ENCODE measurements at places on chromosomes 2 and 18.

DNA sequence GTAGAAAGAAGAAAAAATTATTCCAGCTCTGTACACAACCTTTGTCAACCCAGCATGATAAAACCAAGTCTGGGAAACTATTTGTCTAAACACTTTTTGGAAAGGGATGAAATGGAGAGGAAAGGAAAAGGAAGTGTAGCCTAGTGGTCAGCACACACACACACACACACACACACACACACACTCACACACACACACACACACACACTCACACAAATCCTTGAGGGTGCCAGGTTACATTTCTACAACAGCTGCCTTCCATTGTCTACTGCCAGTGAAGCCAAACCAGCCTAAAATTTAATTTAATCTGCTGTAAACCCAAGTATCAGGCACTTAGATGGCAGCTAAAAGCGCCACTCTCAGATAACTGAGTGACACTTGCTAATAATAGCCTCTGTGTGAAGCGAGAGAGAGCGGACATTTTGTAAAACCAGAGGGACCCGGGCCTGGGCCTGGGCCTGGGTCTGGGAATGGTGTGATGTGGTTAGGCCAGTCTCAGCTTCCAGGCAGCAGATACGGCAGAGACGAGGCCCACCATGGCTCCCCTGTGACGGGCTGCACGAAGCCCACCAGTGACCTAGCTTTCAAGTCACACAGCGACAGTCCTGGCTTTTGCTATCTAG, 32.4 kb downstream of the BCL11A start:
- no peak for DNase-seq

GRCh38 chr2:227335713-227336112, 10.7 kb downstream of the MFF start:
- no peak for DNase-seq

- no peak for DNase-seq
Measured at GRCh38 chr18:45662468-45662867, 47.2 kb downstream of the SLC14A2 start.

DNA sequence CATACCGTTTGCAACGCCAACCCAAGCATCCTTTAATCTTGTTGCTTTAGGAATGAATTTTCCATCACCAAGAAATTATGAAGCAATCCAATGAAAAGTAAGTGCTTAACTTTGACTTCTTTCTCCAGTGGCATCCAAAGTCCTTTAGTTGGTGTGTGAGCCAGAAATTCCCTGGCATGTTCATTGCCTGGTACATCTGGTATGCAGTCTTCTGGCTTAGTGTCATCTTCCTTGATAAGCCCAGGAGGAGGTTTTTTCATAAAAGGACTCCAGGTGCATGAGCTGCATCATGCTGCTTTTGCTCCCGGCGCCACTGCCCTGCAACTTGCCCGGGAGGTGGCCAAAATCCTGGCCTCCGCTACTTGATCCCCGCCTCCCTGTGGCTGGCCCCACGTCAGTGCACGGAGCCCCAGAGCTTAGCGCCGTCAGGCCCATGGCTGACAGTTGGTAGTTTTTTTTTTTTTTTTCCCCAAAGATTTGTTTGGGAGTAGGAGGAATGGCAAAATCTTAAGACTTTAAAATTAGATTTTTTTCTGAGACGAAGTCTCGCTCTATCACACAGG, 58.7 kb downstream of the PUM2 start:
- no peak for DNase-seq

DNA sequence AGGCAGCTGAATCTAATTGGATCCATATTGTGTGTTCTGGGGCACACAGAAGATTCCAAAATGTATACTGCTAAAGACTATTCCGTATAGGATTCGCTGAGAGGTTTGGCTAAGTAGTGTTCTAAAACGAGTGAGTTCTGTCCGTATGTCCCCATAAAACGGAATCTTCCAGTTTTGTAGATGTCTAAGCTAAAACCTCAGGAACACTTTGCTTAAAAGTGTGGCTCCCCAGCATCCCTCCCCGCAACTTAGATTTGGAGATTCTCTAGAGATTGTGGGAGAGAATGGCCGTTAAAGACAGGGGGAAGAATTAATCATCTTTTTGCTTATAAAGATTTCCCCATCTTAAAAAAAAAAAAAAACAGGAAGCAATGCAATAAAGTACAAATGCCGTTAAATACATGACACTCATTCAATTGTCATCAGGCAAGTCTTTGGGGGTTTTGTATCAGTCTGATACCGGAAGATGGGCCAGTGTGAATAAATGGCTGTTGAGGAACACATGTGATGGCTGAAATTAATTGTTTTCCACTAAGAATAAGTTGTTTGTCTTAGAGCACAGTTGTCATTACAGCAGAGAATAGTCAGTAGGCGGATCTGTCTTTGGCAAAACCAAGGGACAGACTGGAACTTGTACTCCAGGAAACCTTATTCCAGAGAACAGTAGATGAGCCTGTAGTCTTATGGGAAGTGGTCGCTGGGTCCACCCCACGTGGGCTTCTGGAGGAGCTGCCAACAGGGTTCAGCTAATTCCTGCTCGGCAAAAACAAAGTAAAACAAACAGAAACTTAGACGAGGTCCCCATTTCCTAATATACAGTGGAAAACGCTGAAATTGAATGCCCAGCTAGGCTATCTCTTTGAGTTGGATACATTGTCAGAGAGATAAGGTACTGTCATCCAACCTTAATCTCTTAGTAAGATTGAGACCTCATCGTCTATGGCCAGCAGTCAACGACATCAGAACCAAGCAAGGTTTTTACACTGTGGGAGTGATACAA, 1.7 kb downstream of the EMILIN2 start:
- no peak for DNase-seq

DNA sequence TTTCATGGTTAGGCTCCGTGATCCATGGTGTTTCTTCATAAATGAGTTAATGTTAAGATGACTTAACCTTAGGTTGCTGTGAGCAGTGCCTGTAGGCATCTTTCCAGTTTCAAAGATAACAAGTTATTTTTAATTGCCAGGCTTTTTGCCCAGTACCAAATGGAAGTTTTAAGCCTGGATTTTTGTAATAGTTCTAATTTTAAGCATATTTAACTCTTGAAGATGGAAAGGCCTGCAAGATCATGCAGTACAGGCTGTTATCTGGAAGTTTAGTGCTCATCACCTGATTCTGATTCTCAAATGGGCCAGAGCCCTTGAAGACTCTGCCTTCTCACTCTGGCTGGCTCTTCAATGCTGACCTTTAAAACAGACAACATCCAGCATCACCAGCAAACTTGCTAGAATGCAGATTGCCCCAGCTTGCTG, 141.3 kb downstream of the NCK2 start:
- no peak for DNase-seq

DNA sequence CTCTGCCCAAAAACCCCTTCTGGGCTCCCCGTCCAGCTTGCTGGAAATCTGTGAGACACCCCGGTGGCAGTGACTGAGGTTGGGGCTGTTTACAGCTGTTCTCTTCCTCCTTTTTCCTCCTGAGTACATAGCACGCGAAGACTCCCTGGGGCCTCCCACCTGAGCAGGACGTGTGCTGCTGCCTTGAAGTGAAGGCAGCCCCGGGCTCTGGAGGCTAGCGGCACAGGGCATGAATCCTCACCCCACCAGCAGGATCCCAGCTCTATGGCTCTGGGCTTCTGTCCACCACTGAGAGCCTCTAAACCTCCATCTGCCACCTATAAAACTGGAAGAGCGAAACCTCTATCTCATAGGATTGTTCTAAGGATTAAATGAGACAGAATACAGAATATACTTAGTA, 182.5 kb downstream of the TMEM163 start:
- no peak for DNase-seq

GRCh38 chr2:56314796-56315195, 131.0 kb downstream of the CCDC85A start:
- no peak for DNase-seq

DNA sequence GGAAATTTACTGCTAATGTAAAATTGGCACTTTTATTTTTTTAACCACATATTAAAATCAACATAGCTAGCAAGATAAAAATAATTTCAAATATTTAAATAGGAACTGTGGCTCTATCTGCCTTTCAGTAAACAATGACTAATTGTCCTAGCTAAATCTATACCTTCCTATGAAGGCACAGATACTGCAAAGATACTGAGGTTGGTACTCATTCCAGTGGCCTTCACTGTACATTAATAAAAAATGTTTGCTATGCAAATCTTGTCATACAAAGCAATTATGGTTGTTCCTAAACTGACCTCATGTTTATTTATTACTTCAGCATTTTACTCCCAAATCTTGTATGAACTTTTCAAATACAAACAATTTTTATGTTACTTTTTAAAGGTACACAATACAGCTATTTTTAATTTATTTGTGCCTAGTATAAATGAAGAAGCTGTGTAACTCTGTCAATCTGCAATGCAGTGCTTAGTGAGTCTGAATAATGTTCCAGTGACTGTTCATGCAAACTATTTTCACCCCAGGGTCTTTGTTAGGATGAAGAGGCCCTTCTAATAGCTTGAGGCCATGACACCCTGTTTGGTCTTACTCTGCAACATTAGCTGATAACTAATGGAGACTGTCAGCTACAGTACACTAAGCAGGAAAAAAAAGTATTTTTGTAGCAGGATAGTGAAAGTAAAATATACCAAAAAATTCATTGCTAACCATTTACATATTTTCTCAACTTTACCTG, 9.3 kb upstream of the ERBB4 start:
- no peak for DNase-seq

DNA sequence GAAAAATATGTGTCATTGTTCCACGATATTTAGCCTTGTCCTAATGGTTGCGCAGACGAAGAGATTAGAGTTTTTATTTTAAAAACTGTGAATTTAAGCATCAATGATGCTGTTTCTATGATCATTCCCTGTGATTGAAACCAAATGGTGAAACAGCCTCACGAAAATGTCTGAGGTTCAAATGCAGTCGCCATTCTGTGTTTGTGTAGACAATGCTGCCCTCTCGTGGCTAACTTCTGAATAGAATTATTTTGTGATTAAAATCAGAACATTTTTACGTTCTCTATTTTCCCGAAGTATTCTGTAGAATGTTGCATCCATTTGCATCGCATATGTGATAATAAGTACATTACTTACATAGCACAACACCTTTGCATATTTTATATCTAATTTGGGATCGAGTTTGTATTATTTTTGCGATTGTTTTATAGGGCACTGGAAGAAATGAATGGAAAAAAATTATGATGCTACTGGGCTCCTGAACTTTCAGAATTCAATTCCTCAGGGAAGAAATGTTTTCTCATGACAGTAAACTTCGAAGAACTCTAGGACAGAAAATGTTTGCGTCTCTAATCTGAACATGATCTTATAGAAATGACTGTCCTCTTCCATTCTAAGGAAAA, 54.8 kb upstream of the CREB1 start:
- DNase-seq, result peak; percentile 36

DNA sequence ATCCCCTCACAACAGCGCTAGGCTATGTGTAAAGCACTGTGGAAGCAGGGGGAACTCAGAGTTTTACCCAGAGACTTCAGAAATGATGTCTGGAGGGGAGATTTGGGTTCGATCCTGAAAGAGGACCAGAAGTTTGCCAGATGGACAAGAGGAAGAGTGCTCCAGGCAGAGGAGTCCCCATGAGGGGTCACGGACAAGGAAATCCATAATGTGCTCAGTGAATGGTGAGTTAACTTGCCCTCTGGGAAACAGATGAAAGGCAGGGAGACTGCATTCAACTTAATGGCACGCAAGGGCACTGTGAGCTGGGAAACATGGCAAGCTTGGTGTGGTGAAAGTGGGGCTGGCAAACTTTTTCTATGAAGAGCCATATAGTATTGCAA, 6.0 kb upstream of the ASAP2 start:
- DNase-seq, result no peak

DNA sequence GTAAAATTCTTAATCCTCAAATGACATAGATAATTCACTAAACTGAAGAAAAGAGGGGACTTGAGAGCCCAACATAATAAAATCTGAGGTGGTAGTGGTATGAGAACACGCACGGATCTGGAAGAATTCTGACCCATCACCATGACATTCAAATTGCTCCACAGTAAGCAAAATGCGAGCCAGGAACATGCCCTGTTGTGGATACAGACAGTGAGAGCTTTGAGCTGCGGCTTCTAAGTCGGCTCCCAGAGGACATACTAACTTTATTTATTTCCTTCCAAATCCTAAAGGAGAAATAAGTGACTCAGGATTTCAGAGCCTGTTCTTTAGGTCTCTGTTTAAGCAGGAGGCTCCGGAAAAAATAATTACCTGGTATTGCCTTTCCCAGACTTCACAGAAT, 143.4 kb upstream of the SMAD7 start:
- DNase-seq, result no peak

DNA sequence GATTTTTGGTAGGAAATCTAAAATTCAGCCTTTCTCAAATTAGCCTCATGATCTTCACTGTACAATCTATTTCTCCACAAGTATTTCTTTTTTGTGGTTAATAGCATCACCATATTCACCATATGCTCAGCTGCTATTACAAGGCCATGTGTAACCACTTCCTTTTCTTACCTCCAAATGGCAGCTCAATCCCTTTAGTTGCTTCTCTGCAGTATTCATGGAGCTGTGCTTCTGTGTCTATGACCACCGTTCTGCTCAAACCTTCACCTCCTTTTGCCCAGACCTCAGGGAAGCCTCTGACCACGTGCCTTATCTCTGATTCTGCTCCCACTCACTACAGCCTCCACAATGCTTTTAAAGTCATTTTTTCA, 126.7 kb upstream of the TMEM200C start:
- DNase-seq, result no peak

DNA sequence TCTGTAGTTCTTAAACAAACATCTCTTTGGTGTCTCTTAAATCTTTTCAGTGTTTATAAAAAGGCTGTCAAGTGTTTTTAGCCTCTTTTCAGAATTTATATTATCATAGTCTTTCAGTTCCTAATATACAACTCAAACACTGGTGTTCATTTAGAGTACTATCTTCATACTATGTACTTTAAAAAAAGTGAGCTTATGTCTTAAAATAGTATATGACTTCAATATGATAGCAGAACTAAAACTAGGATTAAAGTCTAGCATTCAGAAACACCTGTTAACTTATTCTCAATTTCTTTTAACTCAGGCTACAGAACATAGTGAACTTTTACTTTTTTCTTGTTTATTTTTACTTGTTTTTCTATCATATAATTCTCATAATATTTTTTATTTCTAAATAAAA, 14.7 kb upstream of the IKZF2 start:
- DNase-seq, result no peak

DNA sequence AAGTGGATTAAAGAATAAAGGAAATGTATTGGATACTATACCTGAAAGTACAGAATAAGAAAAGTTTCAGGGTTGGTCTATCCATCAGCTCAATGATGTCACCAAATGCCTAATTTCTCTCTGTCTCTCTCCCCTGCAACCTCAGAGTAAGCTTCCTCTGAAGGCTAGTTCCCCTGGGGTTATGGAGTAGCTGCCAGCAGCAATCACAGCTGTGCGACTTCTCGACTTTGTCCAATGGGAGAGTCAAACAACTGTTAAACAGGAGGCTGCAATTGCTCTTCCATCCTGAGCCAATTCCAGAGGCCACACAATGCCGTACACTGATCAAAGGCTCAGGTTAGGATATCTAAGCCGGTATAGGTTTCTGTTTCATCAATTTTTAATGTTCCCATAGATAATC, 95.3 kb upstream of the FANCL start:
- no peak for DNase-seq

DNA sequence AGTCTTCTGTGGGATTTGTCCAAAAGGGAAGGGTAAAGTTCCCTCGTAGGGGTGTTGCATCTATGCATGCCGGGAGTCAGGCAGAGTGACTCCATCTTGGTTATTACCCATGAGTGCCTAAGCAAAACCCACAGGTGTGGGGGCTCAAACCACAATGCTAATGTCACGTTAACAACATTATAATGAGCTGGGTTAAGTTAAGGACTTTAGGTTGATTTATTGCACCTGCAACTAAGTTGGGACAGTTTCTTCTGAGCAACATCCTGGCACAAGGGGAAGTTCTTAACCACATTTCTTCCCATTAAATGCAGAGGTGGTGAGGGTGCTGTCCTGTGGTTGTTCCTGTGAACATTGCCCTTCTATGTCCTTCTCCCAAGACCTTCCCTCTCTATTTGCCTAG, 1596.8 kb upstream of the SLC39A10 start:
- no peak for DNase-seq
